ENCODE measurements at places on chromosomes 11 and 22.

DNA sequence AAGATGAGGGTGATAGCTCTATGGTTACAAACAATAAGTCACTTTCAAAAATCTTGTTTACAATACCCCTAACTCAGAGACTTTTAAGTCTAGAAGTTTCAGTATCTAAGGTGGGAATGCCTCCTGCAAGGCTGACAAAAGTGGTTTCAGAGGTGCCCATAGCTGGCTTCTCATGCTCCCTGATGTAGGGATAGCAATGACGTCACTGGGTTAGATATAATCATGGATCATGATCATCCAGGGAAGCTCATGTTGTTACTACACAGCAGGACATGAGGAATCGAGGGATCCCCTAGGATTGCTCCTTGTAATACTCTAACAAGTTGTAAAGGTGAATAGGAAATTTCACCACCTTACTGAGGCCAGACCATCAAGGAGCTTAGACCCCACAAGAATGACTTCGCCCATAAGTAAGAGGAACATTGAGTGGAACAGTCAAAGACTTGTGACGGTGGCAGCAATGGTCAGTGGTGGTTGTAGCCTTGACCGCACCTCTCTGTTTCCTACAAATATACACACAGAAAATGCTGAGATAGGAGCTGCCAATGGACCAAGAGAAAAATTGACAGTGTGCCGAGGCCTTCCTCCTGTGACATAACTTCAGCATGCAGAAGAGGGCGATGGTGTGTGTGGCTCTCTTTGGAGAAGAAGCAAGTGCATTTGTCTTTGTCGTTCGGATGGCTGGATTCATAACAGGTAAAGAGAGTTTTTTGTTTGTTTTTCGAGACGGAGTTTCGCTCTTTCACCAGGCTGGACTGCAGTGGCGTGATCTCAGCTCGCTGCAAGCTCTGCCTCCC is 15.6 kb downstream of the APOL4 start:
- DNase-seq = no peak

DNA sequence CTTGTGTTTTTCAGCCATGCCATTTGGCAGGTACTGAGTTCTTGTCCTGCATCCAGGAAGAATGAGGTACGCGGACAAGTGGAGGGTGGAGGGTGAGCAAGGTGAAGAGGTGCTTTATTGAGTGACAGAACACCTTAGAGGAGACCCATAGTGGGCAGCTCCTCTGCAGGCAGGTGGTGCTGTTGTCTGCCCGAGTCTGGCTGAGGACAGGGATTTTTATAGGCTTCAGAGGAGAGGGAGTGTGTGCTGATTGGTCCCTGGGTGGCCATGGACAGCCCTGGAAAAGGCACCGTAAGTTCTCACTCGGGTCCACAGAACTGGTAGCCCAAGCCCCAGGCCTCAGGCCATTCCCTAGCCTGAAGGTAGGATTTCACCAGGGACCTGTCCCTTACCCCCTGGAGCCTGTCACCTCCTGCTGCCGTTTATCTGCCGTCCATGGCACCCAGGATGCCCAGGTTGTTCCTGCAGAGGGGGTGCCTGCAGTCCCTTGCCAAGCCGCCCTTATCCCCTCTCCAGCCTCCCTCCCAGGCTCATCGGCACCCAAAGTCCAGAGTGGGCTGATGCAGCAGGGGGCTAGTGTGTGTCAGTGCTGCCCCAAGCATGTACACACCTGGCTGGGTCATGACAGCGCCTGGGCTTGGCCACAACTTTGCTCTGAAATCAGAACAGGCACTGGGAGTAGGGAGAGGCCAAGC is 213.6 kb downstream of the LRRC4C start:
- DNase-seq = no peak

DNA sequence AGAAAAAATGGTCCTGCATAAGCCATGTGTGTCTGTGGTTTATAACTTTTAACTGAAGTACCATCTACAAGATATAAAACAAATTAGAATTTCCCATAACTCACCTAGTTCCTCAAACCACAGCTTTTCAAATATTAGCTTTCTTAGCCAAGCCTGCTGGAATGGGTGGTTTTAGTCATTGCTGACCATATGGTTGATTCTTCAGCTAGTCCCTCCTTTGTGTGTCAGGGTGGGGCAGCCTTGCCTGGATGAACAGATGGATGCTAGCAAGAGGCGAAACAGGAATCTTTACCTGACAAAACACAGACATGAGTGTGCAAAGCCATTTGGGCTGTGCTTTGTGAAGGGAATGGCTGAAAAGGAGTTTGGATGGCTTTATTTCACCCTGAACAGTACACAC is 6.9 kb upstream of the B3GNT6 start:
- DNase-seq = no peak

- no peak for DNase-seq
These were observed 25.1 kb downstream of the RPL27A start for GRCh38 chr11:8707541-8708191.

- DNase-seq = peak; percentile 69
These were observed 664 bp downstream of the DDB2 start for GRCh38 chr11:47215366-47215910.

DNA sequence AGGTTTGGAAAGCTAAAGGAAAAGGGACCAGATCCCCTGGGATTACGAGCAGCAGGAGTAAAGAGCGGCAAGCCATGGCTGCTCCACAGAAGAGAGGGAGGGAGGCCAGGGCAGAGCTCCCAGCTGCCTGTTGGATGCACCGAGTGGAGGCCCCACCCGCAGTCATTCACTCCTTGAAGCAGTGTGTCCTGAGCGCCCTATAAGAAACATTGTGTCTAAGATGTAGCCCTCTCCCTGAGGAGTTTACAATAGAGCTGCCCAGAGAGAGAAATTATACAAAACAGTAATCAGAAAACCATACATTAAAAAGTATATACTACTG is 54.7 kb upstream of the CSNK2A3 start:
- DNase-seq = no peak

DNA sequence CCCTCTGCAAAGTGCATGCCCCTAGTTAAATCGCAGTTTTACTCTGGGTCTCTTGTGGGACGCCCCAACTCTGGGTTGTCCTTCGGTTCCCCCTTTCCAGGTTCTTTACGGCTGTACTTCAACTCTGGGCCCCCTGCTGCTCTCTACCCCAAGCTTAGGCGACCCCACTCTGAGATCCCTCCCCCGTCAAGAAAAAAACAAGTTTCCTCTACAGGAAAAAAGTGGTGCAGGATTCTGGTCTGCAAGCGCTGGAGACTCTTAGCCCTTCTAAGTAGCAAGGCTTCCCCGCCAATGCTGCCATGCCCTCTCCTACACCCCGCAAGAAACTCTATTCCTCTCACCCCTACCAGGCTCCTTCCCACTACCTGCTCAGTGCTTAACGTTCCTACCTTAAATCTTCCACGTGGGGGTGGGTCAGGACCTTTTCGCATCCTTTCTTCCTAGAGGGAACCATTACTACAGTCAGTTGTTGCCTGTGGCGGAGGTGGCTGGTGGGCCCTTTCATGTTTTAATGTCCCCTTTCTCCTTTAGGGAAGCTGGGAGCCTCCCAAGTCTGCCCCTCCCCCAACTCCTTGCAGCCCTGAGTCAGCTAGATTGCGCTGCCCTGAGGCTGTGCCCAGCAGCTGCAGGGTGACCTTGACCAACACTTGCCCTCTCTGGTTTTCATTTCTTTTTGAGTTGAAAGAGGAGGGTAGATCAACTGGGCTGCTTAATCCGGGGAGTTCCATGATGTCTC is 1.4 kb downstream of the NEFH start:
- DNase-seq = no peak
